GM03348 (cell line): ENCODE measurements at places on chromosomes 7 and 10.
A peak's percentile ranks its signal among the peaks of the same experiment; 100 is the strongest.

DNA sequence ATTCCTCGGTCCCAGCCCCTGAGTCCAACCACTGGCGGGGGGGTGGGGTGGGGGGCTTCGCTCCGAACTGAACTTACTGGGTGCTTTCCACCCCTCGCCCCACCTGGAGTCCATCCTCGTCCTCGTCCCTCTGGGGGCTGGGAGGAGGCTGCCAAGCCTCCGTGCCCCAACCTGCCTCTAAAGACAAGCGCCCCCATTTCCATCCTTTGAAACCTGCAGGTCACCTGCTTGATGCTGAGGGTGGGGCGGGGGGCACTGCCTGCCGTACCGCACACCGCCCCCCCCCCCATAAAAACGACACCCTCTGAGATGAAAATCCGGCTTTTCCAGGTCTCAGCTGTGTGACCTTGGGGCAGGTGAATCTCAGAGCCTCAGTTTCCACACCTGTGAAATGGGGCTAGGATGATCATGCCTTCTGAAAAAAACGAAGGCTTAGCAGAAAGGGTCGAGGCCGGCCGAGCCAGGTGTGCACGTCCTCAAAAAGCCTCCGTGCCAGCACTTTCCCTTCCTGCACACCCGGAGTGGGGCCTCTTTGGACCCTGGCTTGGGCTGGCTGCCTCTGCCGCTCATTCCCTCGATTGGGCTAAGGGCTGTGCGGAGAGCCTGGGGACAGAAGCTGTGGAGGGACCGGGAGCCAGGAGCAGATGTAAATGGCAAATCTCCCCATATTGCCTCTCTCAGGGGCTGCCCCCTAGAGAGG lies 967 bp downstream of the ELFN1 start:
- no peak for DNase-seq

- no peak for DNase-seq
Observed at GRCh38 chr7:105650382-105650970, 69.2 kb upstream of the EFCAB10 start.

GRCh38 chr7:129739427-129739826 lies 127.9 kb downstream of the NRF1 start:
- peak; percentile 43 for DNase-seq

- no peak for DNase-seq
Observed at GRCh38 chr10:1611936-1612550, 125.3 kb downstream of the ADARB2 start.

- DNase-seq = no peak
Observed at GRCh38 chr10:1059902-1060301, 3.7 kb downstream of the WDR37 start.

DNA sequence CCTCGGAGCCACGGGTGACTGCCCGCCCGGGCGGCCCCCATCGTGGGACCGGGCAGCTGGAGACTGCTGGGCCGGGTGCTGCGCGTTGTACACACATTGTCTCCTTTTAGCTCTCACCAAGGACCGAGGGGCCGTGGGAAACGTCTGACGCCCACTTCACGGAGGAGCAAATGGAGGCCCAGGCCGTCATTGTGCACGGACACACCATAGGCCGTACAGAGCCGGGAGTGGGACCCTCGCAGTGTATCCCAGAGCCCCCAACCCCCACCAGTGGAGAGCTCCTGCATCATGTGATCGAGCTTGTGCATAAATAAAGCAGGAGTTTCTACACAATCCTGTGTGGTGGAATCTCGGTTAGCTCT lies 722 bp downstream of the DENND10 start:
- peak; percentile 28 for DNase-seq

DNA sequence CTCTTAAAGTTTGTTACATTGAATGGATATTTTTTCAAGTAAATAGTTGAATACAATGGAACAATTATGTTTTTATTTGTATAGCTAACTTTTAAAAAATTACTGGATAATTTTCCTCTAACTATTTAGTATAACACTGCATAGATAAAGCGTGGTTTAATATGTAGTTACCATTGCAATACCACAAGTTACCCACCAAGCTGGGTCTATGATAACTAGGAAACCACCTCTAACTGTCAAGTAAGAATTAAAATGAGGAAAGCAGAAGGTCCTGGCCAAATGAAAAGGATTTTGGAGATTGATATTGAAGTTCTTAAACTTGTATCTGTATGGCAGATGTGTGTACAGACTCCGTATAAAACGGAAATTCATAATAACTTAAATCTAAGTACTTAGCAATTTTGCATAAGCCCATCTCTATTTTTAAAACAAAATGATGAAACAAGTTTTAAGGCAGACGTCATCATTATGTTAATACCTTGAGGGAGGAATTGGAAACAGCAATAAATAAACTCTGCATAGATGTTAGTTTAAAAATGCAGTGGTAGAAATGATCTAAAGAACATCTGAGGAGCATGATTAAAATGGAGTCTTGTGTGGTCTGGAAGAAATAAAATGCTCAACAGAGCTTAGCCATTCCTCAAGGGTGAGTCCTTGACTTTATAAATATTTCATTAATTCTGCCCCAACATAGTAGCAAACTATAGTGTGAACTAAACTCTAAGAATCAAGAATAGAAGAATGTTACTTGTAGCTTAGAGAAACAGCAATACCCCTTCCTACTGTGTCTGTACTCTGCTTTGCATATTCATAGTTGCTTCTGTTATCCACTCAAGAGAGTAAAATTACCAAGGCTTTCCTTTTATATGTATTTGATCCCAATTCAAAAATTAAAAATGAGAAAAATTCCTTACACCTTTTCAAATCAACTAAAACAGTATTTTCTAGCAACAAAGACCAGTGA lies 206.4 kb upstream of the FERD3L start:
- peak; percentile 5 for DNase-seq

DNA sequence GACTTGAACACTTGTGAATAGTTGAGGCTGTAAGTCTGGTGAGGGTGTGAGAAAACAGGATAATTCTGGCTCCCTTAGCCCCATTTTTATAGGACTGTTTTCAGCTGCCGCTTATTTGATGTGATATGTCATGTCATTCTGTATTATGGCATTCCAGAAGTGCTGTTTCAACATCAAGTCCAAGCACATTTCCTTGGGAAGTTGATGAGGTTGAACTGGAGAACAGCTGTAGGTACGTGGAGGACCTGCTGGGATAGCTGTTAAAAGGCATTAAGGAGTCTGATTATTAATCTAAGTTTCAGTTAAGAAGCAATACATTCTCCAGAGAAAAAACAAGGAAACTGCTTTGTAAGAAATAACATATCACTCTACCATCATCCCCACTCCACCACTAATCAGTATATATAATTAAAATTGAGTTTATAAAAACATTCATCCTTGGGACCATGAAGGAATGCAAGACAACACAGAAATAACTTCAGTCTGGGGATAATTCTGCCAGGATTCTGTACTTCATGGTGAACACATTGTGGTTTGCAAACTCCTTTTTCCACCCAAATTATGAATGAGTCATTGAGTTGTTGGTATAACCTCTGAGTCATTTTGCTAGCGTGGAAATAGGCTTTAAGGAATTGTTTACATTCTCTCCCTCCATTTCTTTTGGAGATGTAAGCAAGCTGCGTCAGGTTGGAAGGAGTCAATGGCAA lies 39.9 kb upstream of the TMEM229A start:
- DNase-seq = no peak

DNA sequence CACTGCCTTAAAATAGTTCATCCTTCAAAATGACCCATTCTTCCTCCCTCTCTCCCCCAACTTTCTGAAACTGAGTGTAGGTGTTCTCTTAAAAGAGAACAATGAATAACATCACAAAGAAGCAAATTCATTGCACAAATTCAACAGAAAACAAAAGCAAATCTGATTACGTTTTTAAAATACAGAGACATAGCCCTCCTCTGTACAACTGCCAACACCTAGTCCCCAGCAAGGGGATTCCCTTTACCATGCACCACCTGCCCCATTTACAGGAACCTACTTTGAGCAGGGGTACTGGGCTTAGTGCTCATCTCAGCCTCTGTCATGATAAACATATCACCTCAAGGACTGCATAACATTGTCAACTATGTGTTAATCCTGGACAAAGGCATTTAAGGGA lies 302.8 kb upstream of the AOAH start:
- no peak for DNase-seq

- DNase-seq = no peak
Observed at GRCh38 chr7:45596665-45597095, 22.5 kb downstream of the ADCY1 start.

DNA sequence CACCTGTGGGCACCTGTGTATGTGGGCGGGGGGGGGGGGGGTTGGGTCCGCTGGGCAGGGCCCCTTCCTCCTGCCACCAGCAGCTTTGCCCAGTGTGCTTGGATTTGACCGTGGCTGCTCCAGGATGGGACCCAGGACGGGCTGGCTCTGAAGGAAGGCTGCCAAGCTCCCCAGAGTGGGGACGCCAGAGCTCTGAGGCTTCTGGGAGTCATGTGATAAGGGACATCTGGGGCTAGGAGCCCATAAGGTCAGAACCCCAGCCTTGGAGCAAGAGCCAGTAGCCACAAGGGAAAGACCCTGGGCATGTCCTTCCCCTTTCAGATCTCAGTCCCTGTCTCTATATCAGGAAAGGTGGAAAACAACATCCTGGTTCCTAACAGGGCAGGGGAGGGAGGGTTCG lies 21.8 kb upstream of the AMZ1 start:
- DNase-seq = no peak

DNA sequence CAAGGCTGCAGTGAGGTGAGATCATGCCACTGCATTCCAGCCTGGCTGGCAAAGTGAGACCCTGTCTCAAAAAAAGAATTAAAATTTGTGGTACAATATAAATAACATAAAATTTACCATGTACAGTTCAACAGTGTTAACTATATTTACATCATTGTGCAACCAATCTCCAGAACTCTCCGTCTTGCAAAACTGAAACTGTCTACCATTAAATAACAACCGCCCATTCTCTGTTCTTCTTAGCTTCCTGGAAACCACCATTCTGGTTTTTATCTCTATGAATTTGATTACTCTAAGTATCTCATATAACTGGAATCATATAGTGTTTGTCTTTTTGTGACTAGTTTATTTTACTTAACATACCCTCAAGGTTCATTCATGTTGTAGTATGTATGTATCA lies 167.6 kb downstream of the AUTS2 start:
- DNase-seq = no peak

GRCh38 chr7:2652736-2653060 lies 20.9 kb downstream of the TTYH3 start:
- DNase-seq = no peak

DNA sequence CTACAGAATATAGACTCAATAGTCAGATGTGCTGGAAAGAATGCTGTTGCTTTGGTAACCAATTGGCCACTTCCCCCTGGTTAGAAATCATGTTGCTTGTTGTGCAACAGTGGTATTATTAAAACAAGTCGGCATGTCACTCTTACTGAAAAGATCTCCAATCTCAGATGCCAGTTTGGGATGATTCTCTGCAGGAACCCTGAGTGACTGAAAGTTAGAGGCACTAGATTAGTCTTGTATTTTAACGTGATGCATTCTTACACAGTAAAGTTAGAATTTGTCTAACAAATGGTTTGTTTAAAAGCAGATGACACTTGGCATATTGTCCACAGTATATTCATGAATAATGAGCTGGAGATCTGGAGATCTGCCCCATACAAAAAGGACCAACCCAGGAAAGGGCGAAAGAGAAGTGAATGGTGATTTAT lies 287.6 kb downstream of the TWIST1 start:
- DNase-seq = peak; percentile 69

DNA sequence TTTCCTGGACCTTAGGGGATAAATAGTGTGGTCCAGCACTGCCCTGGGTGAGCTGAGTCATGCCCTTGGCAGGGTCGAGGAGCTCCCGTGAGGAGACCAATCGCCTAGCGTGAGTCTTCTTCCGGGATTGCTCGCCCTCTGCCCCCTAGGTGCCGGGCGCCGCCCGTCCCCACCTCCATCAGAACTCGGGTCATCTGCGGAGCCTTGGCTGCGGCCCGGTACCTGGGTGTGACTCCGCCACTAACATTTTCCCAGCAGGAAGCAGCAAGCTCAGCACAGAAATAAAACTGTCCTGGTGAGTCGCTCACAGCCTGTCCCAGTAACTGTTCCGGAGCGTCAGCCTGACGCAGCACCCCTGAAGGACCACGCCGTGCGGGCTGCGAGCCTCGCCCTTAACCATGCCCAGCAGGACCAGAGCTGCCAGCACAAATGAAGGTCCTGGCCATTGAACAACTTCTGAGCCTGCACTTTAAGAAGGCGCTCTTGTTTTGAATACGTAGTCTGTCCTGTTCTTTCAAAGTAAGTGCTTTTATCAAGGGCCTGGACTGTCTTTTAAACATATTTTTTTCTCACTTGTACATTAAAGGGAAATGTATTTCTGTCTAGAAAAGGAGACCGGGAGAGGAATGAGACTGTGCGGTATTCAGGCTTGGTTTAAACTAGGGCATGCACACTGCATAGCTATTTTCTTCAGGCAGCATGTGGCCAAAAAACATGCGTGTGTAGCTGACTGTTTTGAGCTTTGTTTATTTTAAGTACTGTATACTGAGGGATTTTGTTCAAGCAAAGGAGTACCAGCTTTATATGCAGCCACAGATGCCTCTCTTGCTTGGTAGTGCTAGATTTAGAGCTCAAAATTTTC lies 136.7 kb downstream of the HECW1 start:
- DNase-seq = peak; percentile 21

DNA sequence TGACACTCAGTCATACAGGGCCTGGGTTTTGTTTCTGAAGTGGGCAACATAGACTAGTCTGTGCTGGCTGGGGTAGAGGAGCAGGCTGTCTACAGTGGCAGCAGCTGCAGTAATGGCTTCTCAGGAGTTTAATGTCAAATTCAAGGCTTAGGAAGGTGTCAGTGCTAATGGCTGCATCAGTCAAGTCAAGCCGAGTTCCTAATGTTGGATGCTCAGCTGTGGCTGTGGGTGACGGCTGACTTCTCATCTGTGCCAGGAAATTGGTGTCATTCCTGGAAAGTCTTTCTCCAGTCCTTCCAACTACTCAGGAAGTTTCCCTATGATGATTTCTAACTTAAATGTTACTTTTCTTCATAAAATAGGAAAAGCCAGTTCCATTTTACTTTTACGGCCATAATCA lies 468.1 kb upstream of the IGFBP3 start:
- DNase-seq = no peak

DNA sequence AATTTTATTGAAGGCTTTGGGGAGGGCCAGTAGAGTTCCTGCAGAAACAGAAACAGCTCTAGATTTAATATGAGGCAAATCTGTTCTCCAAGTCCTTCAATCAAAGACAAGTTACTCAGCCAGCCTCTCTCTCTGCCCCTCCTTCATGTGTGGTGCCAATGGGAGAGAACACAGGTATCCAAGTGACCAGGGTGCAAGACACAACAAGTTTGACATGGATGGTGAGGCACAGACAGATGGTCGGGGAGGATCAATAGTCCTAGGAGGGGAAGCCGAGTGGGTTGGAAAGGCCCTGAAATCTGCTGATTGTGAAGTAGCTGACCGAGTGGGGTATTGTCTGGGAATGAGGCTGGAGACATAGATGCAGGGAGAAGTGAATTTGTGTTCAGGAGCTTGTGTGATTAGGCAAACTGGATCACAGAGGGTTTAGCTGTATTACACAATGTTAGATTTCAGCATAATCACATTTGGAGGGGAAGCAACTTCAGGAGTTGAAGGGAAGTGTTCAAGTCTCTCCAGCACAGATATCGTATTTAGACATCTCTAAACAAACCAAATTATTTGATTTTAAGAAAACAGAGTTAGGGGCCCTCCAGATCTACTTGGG lies 1.5 kb downstream of the GIMAP1 start:
- DNase-seq = no peak

GRCh38 chr7:41255113-41255512 lies 447.8 kb downstream of the INHBA start:
- no peak for DNase-seq

- no peak for DNase-seq
Observed at GRCh38 chr7:141874787-141875186, 33.5 kb upstream of the PRSS37 start.

GRCh38 chr7:148191391-148192065 lies 399.0 kb upstream of the C7orf33 start:
- DNase-seq = no peak
